ENCODE measurements at places on chromosomes 6 and 20. TPM values are rescaled to one million over a fixed set of nuclear protein-coding genes. Genes with fewer than 3 reads are reported as not detected.

EPB41L1 gene
- polyA plus RNA-seq: 37.6 TPM

DYNLRB1 gene
- polyA plus RNA-seq: 118 TPM

PTGIS gene
- 34.0 TPM for polyA plus RNA-seq

C6orf58 gene
- 0.63 TPM for polyA plus RNA-seq

HLA-DQA1 gene
- 2.9 TPM for polyA plus RNA-seq

CTCFL gene
- polyA plus RNA-seq: 0.24 TPM

All from muscle of leg (tissue), 16 donors.